Activated CD8-positive, alpha-beta T cell treated with anti-CD3 and anti-CD28 coated beads, Interleukin-2, amount 10 ng/mL, durations not matched to agents 7 days and 5 days (primary cell): ENCODE measurements at places on chromosomes 4 and X. TPM values are rescaled to one million over a fixed set of nuclear protein-coding genes. Genes with fewer than 3 reads are reported as not detected.

Gene MAGEB18
- total RNA-seq, result not detected

GRCh38 chr4:111016416-111016815 lies 393.5 kb upstream of the PITX2 start:
- no peaks in the 10 kb centered on the region for H3K27me3 ChIP-seq
- H3K4me3 ChIP-seq, result no peak overlapping the region
- no peaks in the 10 kb centered on the region for H3K4me1 ChIP-seq
- DNase-seq, result no peak
- no peaks in the 10 kb centered on the region for H3K36me3 ChIP-seq
- no peak overlapping the region for H3K27ac ChIP-seq

DNA sequence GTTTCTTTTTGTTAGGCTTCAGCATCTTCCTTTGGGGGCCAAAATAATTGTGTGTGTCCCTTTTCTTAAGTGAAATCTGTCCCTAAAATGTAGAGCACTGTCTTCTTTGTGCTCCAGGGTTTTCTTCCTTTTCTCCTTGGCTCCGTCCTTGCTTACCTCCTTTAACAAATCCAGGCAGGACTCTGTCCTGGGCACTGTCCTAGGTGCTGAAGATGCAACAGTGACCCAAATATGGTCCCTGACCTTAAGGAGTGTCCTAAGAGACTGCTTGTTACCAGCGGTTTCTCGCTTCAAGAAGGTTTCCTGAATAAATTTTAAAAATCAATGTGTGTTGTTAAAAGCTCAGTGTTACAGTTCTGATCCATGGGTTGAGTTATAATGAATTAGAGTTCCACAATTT lies 471.8 kb downstream of the KCNIP4 start:
- H3K36me3 ChIP-seq, result no peaks in the 10 kb centered on the region
- no peaks in the 10 kb centered on the region for H3K4me1 ChIP-seq
- no peaks in the 10 kb centered on the region for H3K27me3 ChIP-seq
- DNase-seq, result no peak

DNA sequence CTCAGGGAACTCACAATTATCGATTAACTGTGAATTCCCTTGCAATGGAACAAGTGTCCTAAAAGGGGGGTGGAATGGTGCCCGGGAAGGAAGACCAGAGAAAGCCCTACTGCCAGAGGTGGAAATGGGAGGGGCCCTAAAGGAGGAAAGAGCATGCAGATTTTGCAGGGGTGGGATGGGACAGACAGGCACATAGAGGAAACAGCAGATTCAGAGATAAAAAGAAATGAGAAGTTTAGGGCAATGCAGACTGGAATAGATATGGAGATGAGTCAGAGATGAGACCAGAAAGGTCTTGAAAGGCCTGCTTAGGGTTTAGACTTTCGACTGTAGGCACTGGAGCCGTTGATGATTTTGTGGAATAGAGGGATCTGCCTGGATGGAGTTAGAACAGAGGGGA lies 57.4 kb upstream of the PITX2 start:
- no peaks in the 10 kb centered on the region for H3K36me3 ChIP-seq
- no peaks in the 10 kb centered on the region for H3K4me1 ChIP-seq
- DNase-seq, result no peak
- no peak overlapping the region for H3K27ac ChIP-seq
- no peak overlapping the region for H3K4me3 ChIP-seq
- no peaks in the 10 kb centered on the region for H3K27me3 ChIP-seq
